Stimulated activated CD8-positive, alpha-beta memory T cell treated with anti-CD3 and anti-CD28 coated beads, Interleukin-12 subunit alpha, Interleukin-12 subunit beta, amount 100 ng/mL, for 4 hours (primary cell): ENCODE measurements at places on chromosomes 16 and 17.

DNA sequence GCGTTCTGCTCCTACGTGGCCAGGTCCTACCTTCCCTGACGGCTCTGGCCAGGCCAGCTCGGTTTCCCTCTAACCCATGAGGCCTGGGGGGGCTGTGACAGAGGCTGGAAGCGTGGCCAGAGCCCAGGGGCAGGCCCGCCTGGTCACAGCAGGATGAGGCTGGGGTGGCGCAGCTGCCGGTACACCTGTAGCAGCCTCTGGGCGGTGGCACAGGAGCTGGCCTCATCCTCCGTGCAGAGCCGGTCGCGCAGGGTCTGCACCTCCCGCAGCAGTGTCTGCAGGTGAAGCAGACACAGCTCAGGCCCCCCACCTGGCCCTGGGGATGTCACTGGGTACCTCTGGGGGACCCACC is 11.5 kb downstream of the FAAP100 start:
- DNase-seq = no peak

DNA sequence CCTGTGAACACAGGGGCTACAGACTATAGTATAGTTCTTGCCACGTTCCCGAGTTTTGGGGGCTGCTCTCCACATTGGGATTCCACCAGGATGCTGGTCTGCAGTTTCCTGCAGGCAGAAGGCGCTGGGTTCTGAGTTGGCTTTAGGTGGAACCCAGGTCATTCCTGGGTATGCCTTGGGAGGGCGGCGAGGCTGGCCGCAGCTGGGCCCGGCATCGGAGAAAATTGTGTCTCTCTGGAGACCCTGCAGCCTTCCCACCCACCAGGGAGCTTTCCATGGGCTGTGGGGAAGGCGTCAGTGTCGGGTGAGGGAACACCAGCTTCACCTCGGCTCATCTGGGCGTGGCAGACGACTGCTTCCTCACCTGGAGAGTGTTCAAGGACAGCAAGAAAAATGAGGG is 183.6 kb downstream of the RAB11FIP4 start:
- DNase-seq = no peak

- DNase-seq = no peak
These were observed 118.8 kb downstream of the C16orf95 start for GRCh38 chr16:87198328-87198832.

DNA sequence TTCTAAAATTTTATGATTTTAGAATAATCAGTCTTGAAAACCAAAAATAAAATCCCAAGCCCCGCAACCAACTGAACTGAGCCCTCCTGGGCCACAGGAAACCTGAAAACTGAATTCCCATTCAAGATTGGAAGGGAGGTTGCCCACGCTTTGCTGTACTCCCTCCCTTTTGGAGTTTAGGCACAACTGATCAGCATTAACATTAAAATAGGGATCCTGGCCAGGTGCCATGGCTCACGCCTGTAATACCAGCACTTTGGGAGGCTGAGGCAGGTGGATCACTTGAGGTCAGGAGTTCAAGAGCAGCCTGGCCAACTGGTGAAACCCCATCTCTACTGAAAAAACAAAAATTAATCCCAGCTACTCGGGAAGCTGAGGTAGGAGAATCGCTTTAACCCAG is 52.7 kb upstream of the NETO2 start:
- no peak for DNase-seq
